ENCODE measurements at places on chromosomes 3 and 15. TPM values are rescaled to one million over a fixed set of nuclear protein-coding genes. Genes with fewer than 3 reads are reported as not detected.

- peak; percentile 57 for DNase-seq
Observed at GRCh38 chr3:9064850-9065249, 101.6 kb upstream of the RAD18 start.

C3orf80 gene
- under 0.01 TPM for total RNA-seq

- no peak for DNase-seq
Observed at GRCh38 chr3:158658889-158659288, 13.6 kb downstream of the LXN start.

GPR62 gene
- total RNA-seq, result not detected

GRCh38 chr3:128168836-128169235 lies 15.6 kb downstream of the EEFSEC start:
- no peak for DNase-seq

GRCh38 chr3:183180110-183180783 lies 17.7 kb upstream of the LAMP3 start:
- peak; percentile 34 for DNase-seq

EFHB gene
- 0.20 TPM for total RNA-seq

DNA sequence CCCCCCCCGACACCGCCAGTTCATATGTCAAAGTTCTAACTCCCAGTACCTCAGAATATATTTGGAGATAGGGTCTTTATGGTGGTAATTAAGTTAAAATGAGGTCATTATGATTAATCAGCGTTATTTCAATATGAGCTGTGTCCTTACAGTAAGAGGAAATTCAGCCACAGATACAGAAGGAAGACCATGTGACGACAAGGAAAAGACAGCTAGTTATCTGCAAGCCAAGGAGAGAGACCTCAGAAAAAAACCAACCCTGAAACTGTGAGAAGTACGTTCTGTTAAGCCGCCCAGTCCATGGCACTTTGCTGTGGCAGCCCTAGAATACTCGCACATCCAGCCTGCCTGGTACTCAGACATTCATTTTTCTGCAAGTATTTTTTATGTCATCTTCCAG lies 62.3 kb upstream of the ARL8B start:
- DNase-seq, result no peak

- DNase-seq, result no peak
Observed at GRCh38 chr15:54150255-54150654, 172.0 kb downstream of the UNC13C start.

NPAP1 gene
- not detected for total RNA-seq

DNA sequence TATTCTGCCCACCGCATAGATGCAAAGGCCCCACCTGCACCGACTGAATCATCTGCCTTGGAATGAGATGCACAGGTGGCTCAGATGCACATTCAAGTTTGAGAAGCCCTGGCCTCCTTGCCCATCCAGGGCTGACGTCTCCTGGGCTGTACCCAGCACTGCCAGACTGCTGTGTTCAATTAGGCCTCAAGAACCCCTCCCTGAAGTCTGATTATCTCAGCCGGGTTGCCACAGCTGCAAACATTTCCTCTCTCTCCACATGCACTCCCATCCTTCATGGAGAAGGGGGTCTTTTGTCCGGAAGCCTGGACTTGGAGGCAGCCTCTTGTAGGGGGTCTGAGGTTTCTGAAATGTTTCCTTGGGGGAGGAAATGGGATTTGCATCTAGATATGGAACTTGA lies 459.4 kb upstream of the PROK2 start:
- DNase-seq, result no peak

DNA sequence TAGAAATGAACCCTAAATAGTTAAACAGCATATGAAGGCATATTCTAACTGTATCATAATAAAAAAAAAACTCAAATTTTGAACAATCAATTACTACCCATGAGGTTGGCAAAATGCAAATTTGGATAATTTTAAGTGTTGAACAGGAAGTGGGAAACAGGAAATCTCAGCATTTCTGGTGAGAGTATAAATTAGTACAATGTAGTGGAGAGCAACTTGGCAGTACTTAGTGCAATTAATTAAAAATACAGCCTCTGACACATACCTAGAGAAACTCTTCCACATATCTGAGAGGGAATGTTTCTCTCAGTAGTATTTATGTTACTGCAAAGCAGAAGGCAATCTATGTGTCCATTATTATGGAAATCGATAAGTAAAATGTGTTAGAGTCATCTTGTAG lies 96.8 kb downstream of the TUSC7 start:
- DNase-seq, result no peak

- no peak for DNase-seq
Observed at GRCh38 chr3:28171962-28172361, 69.5 kb upstream of the CMC1 start.

GRCh38 chr3:45034612-45035252 lies 8.6 kb downstream of the CLEC3B start:
- no peak for DNase-seq

- no peak for DNase-seq
Observed at GRCh38 chr3:96986241-96986640, 171.8 kb downstream of the EPHA6 start.

DNA sequence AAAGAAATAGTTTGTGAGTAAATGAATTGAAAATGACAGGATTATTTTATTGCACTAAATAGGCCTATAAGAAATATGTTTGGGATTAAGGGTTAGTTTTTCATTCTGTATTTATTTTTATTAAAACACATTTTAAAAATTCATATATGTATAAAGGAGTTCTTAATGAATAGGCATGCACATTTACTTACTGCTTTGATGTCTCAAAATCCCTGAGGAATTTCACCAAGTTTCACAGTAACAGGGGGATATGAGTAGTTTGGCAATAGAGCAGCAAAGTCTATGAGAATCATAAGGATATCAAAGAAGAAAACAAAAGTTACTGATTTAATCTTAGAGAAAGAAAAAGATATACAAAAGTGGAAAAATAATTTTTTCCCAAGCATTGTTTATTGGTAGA lies 411.7 kb downstream of the NAALADL2 start:
- no peak for DNase-seq

NEK10 gene
- 1.4 TPM for total RNA-seq

CISH gene
- total RNA-seq, result 0.20 TPM

SUSD5 gene
- under 0.01 TPM for total RNA-seq

DNA sequence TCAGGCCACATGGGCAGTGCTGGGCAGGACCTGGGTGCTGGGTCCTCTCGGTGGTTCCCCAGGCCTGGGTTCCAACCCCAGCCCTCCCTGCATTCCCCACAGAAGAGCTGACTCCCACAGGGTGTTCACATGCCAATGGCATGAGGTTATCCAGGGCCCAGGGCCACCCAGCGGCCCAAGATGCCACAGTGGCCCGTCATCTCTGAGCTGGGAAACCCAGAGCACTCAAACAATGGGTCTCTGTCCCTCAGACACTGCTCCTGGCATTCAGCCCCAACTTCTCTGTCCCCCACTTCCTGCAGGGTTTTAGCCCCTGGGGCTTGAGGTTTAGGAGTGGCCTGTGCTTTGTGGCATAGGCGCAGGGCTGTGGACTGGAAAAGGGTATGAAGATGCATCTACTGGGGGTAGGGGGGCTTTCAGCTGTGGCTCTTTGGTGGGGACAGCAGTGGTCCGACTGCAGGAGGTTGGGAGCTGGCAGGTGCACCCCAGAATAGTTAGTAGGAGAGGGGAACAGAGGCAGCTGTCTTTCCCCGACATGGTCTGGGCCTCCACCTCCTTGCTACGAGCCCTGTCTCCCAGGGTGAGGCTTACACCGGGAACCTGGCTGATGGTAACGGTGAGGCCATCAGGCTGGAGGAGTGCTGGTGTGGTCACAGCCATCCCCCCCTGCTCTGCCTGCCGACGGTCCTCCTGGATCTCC lies 1.7 kb downstream of the CCDC9B start:
- DNase-seq, result no peak

DNA sequence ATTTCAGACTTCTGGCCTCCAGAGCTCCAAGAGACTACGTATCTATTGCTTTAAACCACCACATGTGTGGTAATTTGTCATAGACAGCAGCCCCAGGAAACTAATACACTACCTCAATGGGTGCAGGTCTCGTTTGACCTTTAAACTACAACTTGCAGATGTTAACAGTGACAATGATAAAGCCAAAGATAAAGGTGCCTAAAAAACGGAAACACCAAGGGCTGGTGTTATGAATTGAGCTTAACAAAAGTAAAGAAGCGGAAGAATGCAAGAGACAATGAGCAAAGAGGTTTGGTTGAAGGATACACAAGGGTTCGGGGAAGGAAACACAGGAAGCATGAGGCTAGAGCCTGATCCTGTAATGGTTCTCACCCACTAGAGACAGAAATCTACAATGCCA lies 50.8 kb downstream of the RFTN1 start:
- DNase-seq, result no peak

DNA sequence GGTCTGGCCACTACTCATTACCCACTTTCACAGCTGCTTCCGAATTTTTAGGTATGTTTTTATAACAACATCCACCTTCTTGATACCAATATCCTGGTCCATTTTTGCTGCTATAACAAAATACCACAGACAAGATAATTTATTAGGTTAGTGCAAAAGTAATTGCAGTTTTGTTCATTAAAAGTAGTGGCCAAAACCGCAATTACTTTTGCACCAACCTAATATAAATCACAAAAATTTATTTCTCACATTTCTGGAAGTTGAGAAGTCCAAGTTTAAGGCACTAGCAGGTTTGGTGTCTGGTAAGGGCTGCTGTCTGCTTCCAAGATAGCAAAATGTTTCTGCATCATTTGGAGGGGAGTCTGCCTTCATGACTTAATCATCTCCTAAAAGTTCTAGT lies 624.7 kb upstream of the ALCAM start:
- no peak for DNase-seq

DNA sequence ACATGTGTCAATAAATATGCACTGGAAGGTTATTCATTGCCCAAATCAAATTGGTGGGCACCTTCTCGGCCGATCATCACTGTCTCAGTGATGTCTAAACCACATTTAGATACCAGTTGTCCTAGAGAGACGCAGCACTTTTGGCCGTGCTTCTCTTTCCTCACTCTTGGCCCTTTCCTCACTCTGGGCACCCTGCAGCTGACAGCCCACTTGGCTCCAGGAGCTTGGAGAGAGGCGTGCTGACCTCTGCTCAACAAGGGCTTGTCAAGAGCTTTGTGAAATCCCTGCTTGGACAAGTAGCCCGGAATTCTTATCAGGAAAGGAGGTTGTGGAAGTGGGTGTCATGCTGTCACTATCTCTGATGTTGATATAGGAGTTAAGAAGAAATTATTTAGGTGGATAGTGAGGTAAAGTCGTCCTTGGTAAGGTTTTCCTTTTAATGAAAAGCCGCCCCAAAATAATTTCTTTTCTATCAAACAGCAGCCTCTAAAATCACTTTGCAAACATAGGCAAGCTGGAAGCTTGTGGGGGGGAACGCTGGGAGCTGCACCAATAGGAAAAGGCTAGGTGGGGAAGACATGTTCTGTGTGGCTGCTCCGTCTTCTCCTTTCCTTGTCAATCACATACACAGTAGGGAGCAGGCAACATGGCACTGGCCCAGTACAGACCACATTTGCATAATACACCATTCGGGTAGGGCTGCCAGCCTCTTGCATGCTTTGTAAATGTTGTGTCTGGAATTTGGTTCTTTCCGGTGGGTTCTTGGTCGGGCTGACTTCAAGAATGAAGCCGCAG lies 126.8 kb upstream of the UBE3A start:
- no peak for DNase-seq

GRCh38 chr3:148319161-148319915 lies 378.4 kb upstream of the AGTR1 start:
- peak; percentile 55 for DNase-seq

GOLGA8M gene
- total RNA-seq, result 0.22 TPM

GRCh38 chr3:56970461-56970879 lies 90.0 kb upstream of the SPATA12 start:
- DNase-seq, result no peak

GRCh38 chr3:23201154-23201838 lies 1.8 kb upstream of the UBE2E2 start:
- no peak for DNase-seq

- DNase-seq, result no peak
Observed at GRCh38 chr15:43968551-43968950, 141.7 kb downstream of the WDR76 start.

DNA sequence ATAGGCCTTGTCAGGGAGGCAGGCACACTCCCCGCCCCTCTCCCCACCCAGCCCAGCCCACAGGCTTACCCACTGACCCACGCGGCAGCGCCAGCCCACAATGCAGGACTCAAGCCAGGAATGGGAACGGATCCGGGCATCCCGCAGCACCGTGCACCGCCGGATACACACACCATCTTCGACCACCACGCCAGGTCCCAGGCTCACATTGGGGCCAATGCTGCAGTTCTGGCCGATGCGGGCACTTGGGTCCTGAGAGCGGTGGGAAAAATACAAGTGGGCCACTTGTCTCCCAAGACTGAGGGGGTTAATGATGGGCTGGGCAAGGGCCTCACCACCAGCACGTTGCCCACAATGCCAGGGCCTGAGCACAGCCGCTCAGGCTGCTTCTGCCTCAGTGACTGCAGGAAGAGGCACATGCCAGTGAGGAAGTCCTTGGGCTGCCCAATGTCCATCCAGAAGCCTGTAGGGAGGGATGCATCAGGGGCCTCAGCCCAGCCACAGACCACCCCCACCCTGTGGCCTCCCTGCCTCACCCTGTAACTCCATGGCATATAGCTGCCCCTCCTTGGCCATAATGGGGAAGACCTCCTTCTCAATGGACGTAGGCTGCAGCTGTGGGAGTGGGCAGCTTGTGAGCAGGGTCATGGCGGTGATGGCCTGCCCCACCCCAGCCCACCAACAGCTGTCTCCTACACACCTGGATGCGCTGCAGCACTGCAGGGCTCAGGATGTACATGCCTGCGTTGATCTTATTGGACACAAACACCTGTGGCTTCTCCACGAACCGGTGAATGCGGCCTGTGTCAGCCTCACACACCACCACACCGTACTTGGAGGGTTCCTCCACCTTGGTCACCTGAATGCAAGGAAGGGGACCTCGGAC lies 1.6 kb downstream of the GMPPB start:
- DNase-seq, result no peak

REC114 gene
- not detected for total RNA-seq

ONECUT1 gene
- not detected for total RNA-seq

DNA sequence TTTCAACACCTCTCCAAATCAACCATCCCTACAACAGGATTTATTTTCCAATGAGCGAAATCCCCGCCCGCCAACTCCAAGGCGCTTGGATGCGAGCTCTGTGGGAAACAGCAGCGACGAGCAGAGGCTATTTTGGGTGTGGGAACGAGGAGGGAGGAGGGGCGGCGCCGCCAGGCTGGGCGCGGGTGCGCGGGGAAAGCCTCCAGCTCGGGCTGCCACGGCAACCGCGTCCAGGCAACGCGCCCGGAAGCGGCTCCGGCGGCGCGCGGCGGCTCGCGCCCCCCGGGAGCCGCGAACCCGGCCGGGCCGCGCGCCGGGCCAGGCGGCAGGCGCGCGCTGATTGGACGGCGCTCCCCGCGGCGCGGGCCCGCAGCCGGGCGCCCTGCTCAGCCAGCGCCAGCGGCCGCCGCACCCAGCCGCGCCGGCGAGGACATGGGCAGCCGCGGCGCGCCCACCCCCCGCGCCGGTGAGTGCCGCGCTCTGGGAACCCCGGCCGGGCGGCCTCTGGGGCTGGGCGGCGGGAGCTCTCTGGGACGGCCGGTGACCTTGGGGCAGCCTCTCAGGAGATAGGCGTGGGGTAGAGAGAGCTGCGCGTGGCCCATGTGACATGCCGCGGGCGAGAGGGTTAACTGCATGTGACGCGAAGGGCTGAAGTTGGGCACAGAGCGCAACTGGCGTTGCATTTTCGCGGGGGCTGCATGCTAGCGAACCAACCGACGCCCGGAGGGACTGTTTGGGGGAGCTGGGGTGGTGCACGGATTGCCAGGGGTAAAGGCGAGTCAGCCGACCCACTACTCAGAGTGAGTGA lies at the start of gene FAM81A:
Gene FAM81A, plus strand, starts transcription at position 370 of the 808 bp plus-strand sequence. CDS start 20,441 bp downstream, outside the sequence.
- DNase-seq, result peak; percentile 50

MAP6D1 gene
- total RNA-seq, result 1.7 TPM

LXN gene
- total RNA-seq, result 46.4 TPM

ACSBG1 gene
- total RNA-seq, result not detected

- DNase-seq, result no peak
Observed at GRCh38 chr15:25774871-25775270, 88.3 kb downstream of the ATP10A start.
